ENCODE measurements at places on chromosomes 11 and 22. TPM values are rescaled to one million over a fixed set of nuclear protein-coding genes. Genes with fewer than 3 reads are reported as not detected.

VPS26B gene
- total RNA-seq: 41.4 TPM

SRRD gene
- 16.4 TPM for total RNA-seq

- no peak overlapping the region for H3K27ac ChIP-seq
- no peaks in the 10 kb centered on the region for H3K36me3 ChIP-seq
- no peaks in the 10 kb centered on the region for H3K4me1 ChIP-seq
Measured at GRCh38 chr11:129410395-129410960, 34.8 kb downstream of the BARX2 start.

- no peak overlapping the region for H3K27ac ChIP-seq
- no peak overlapping the region for H3K4me3 ChIP-seq
- no peaks in the 10 kb centered on the region for H3K27me3 ChIP-seq
- no peaks in the 10 kb centered on the region for H3K36me3 ChIP-seq
Measured at GRCh38 chr22:36763576-36763975, 12.3 kb downstream of the IFT27 start.

DNA sequence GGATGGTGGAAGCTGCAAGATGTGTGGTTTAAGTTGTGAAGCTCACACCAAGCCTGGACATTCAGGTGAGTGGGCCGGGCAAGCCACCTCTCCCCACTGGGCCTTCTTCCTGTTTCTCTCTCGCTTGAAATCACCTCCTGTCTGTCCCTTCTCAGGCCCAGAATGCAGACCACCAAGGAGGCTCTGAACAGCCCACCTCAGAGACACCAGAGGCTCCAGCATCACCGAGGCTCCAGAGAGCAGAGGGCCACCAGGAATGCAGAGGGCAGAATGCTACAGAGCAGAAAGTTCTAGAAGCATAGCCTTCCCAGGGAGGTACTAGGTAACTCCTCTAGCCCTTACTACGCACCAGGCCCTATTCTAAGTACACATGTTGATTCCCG, 14.8 kb upstream of the IL2RB start:
- no peak for DNase-seq
- H3K4me1 ChIP-seq: peaks cover 5% of the 10 kb centered on the region
- H3K36me3 ChIP-seq: no peaks in the 10 kb centered on the region
- no peaks in the 10 kb centered on the region for H3K27me3 ChIP-seq

GRCh38 chr11:11662578-11662977, 40.8 kb upstream of the GALNT18 start:
- no peak overlapping the region for H3K27ac ChIP-seq
- H3K4me3 ChIP-seq: no peak overlapping the region
- no peak for DNase-seq
- no peaks in the 10 kb centered on the region for H3K27me3 ChIP-seq

GRCh38 chr11:105612771-105613170, 2.9 kb downstream of the GRIA4 start:
- H3K27me3 ChIP-seq: peaks cover 17% of the 10 kb centered on the region
- H3K36me3 ChIP-seq: no peaks in the 10 kb centered on the region
- H3K4me1 ChIP-seq: no peaks in the 10 kb centered on the region
- H3K27ac ChIP-seq: no peak overlapping the region
- no peak overlapping the region for H3K4me3 ChIP-seq
